ENCODE measurements at places on chromosomes 7 and 10.

GRCh38 chr10:59047957-59048618 is 128.4 kb upstream of the PHYHIPL start:
- no peak for DNase-seq

GRCh38 chr10:22611425-22612115 is 102.8 kb downstream of the PIP4K2A start:
- no peak for DNase-seq

DNA sequence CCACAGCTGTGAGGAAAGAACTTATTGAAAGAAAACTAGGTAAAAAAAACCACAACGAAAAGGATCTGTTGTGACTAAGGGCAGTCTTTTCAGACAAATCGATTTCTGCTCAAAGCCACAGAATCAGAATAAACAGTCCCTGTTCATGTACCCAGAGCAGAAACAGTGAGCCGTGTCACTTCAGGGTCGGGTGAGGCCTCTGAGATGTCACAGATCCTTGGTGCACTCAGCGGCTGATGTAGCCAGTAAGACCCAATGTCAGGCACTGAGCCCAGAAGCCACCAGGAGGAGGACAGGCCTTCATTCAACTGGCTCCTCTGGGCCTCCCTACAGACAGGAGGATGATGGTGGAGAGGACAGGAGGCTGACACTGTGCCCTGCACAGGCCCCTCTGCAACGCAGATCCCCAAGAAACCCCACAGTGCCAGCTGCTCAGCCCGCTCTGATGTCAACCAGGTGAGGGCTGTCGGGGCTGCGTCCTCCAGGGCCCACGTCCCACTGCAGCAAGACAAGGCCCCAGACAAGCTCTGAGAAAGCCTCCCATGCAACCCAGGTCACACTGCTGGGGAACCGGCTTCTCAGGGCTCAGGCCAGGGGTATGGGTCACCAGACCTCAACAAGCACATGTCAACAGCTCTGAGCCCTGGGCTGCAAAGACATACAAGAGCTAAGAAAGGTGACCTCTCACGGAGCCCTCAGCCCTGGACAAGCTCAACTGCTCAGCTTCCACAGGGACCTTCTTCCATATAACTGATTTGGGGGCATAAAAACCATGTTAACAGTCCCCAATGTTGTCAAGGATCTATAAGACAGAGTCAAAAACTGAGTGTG is 190.6 kb downstream of the PARD3 start:
- DNase-seq: no peak

- no peak for DNase-seq
These were observed 70.7 kb downstream of the BEND7 start for GRCh38 chr10:13457958-13458686.

Measured in amygdala (tissue), 56 donors.